Common myeloid progenitor, CD34-positive (primary cell): ENCODE measurements at places on chromosomes 7 and 10.
A peak's percentile ranks its signal among the peaks of the same experiment; 100 is the strongest.

DNA sequence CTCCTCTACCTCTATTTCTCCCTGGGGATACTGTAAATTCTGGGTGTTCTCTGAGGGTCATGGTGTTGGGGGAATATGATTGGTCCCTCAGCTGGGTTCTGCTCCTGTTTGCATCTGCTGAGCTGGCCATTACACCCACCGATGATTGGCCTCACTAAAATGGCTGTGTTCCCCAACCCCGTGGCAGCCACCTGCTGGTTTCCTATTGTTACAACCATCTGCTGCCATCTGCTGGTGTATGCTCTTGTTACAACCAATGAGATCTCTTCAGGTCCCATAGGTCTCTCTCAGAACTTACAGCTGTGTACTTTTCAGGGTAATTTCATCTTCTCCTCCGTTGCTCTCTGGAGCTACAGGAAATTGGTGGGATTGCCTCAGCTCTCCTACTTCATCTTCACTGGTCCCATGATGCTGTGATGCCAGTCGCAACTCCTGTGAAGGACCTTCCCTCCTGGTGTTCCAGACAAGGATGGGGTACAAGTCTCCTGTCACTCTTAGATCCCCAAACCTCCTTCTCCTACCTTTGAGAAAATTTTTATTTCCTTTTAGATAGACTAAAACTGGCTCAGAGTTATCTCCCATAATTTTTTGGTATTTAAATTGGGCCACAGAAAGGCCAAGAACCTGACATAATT, 303.5 kb upstream of the SMIM30 start:
- H3K4me3 ChIP-seq = no peak overlapping the region
- H3K27me3 ChIP-seq = no peaks in the 10 kb centered on the region
- DNase-seq = peak; percentile 85
- H3K27ac ChIP-seq = no peak overlapping the region
- no peaks in the 10 kb centered on the region for H3K36me3 ChIP-seq

- H3K36me3 ChIP-seq = no peaks in the 10 kb centered on the region
- no peak overlapping the region for H3K4me3 ChIP-seq
- no peaks in the 10 kb centered on the region for H3K27me3 ChIP-seq
Observed at GRCh38 chr10:64350665-64351064, 829.5 kb downstream of the REEP3 start.

GRCh38 chr7:69896121-69896520, 297.8 kb downstream of the AUTS2 start:
- no peak overlapping the region for H3K4me3 ChIP-seq
- no peaks in the 10 kb centered on the region for H3K27me3 ChIP-seq
- no peaks in the 10 kb centered on the region for H3K4me1 ChIP-seq
- no peak for DNase-seq
- no peak overlapping the region for H3K27ac ChIP-seq
- no peaks in the 10 kb centered on the region for H3K36me3 ChIP-seq

DNA sequence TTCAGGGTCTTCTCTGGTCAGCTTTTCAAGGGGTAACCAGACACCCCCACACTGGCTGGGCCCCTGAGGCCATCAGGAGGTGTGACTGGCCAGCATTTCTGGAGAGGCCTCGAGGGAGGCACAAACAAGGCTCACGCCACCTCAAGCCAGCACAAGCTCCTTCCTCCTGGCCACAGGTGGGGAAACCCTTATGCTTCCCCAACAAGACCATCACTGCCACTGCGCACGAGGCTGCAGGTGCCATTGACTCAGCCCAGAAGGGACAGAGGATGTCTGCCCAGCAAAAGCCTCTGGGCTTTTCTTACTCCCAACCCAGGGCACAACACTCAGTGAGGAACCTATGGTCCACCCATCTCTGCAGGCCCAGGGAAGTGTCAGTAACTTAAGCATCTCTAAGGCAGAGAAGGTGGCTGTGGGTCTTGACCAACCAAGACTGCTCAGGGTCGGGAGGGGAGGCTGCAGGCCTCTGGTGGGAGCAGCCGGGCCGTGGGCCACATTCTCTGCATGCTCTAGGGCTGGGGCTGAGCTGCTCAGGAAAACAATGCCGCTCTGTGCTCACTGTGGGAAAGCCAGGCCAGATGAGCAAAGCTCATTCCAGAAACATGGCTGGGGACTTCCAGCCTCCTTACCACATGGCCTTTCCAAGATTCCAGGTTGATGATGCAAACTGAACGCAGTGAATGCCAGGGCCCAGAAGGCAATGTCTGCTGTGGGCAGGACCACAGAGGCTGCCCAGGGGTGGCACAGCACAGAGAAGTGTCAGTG, 24.2 kb upstream of the RASSF4 start:
- H3K4me1 ChIP-seq = peaks cover 22% of the 10 kb centered on the region
- no peaks in the 10 kb centered on the region for H3K27me3 ChIP-seq
- peak overlapping the region; percentile 11 for H3K4me3 ChIP-seq

- H3K4me1 ChIP-seq = peaks cover 73% of the 10 kb centered on the region
- H3K27me3 ChIP-seq = no peaks in the 10 kb centered on the region
- no peak for DNase-seq
- no peaks in the 10 kb centered on the region for H3K36me3 ChIP-seq
- no peak overlapping the region for H3K4me3 ChIP-seq
Observed at GRCh38 chr10:71742301-71743088, 22.9 kb upstream of the C10orf105 start.

DNA sequence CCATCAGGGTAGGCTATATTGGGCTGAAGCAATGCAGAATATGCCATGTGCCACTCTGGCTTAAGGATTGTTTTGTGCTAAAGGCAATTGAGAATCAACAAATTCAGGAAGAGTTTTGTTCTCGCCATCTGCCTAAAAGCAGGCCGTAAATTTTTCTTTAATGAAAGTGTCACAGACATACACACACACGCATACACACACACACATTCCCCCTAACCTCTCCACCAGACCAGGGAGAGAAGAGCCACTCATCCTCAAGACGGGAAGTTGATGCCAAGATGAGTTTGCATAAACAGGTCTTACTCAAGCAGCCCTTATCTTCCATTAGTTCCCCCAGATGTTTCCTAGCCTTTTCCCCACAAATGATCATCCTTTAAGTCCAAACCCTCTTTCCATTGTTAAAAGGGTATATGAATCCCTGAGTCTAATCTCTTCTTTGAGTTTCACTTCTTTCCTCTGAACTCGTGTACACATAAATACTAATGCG, 59.6 kb upstream of the TRIM24 start:
- H3K27ac ChIP-seq = no peak overlapping the region
- no peaks in the 10 kb centered on the region for H3K36me3 ChIP-seq
- DNase-seq = peak; percentile 66
- H3K4me3 ChIP-seq = no peak overlapping the region
- H3K27me3 ChIP-seq = no peaks in the 10 kb centered on the region

GRCh38 chr7:979151-979550, 3.8 kb upstream of the COX19 start:
- H3K27me3 ChIP-seq = no peaks in the 10 kb centered on the region
- no peak overlapping the region for H3K27ac ChIP-seq
- H3K4me3 ChIP-seq = no peak overlapping the region
- no peaks in the 10 kb centered on the region for H3K36me3 ChIP-seq
- H3K4me1 ChIP-seq = peaks cover 11% of the 10 kb centered on the region

- no peak for DNase-seq
- H3K27me3 ChIP-seq = no peaks in the 10 kb centered on the region
- no peak overlapping the region for H3K4me3 ChIP-seq
- H3K36me3 ChIP-seq = no peaks in the 10 kb centered on the region
- H3K4me1 ChIP-seq = peaks cover 17% of the 10 kb centered on the region
- no peak overlapping the region for H3K27ac ChIP-seq
Observed at GRCh38 chr7:129227646-129228578, 3.1 kb downstream of the AHCYL2 start.

GRCh38 chr10:126511917-126512479, 123.7 kb upstream of the ADAM12 start:
- H3K27ac ChIP-seq = no peak overlapping the region
- H3K4me1 ChIP-seq = no peaks in the 10 kb centered on the region
- H3K36me3 ChIP-seq = no peaks in the 10 kb centered on the region
- no peak overlapping the region for H3K4me3 ChIP-seq

DNA sequence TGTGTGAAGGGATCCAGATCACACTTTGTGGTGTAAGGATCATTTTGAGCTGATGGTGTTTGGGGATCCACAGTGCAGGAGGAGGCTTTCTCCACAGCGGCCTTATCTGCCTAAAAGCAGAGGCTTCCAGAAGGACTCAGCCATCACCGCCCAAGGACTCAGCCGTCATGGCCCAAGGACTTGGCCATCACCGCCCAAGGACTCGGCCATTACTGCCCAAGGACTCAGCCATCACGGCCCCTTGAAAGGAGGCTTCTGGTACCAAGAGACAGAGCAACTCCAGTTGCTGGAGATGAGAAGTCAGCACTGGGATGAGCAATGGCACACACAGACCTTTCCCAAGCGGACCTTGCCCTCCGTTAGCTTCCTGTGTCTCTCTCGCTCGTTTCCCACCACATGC, 6.0 kb upstream of the CFAP46 start:
- DNase-seq = no peak
- H3K27ac ChIP-seq = no peak overlapping the region
- H3K36me3 ChIP-seq = no peaks in the 10 kb centered on the region
- peaks cover 49% of the 10 kb centered on the region for H3K27me3 ChIP-seq
- H3K4me3 ChIP-seq = no peak overlapping the region
